ENCODE measurements at places on chromosomes 2 and 18.

DNA sequence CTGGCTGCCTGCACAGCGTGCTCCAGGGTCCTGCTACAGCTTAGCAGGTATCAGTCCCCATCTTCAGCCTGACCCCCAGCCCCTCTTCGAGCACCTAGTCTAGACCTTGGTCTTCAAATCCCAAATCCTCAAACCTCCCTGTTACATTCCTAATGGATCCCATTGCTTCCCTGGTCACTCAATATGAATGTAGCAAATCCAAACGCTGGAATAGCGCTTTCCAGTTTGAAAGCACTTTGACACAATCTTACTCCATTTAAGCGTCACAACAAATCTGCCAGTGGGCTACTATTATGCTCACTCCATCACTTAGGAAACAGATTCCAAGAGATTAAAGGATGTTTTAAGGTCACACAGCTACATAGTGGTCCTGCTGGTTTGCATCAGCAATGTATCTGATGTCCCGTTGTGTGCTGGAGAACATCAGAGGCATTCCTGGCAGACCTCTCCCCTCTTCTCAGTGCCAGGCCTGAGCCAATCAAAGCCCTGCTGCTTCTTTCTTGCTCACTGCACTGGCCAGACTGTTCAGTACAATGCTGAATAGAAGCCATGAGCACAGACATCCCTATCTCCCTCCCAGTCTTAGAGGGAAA, 11.1 kb upstream of the INO80C start:
- no peak for DNase-seq

DNA sequence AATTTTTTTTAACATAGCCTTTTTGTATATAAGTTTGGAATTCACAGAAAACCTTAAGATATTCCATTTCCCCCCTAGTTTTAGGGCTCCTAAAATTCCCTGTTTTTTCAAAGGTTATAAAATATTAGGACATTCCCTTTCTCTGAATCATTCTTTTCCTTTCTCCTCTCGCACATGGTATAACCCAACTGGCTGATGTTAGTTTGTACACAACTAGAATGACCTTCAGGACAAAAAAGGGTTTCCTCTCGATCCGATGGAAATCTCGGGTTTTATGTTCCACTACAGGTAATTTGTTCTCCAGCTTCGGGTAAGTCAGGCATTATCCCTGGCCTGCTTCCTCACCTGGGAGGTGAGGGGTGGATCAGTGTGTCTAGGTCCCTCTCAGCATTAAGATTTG, 215.1 kb downstream of the LDLRAD4 start:
- no peak for DNase-seq

DNA sequence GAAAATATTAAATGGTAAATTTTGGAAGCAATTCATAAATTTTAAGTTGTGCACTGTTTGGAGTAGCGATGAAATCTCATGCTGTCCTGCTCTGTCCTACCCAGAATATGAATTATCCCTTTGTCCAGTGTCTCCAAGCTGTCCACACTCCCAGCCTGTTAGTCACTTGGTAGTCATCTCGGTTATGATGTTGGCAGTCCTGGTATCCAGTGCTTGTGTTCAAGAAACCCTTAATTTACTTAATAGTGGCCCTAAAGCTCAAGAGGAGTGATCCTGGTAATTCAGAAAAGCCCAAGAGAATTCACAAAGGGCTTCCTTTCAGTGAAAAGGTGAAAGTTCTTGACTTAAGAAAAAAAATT, 71.8 kb upstream of the STAM2 start:
- DNase-seq = no peak

GRCh38 chr2:207847807-207848544, 78.3 kb upstream of the FZD5 start:
- no peak for DNase-seq

- no peak for DNase-seq
Observed at GRCh38 chr2:120432976-120433815, 87.3 kb downstream of the INHBB start.

DNA sequence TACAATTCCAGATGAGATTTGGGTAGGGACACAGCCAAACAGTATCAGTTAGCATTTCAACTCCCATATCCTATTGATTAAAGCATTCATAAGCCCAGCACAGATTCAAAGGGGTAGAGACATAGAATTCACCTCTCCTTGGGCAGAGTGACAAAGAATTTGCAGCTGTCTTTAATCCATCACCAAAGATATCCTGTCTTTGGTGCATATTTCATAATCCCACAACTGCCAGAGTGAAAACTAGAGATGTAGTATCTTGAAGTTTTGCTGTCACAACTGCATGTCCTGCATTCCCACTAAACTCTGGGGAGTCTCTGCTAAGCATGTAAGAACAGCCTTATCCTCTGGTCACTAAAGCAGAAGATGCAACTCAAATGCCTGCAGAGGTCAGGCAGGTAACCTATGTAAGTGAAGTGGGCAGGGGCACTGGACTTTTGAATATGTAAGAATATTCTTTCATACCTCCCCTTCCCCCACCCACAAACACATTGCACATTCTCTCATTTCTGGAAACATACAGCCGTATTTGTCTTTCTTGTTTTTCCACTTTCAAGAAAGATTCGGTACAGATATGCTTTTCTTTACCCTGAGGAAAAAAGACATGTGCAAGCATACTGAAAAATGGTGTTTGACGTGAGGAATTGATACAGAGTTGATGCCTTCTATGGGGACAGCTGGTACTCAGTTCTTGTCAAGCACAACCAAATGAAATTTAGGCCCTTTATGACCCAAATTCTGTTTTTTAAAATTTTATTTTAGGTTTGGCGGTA, 283.1 kb downstream of the SP3 start:
- no peak for DNase-seq

GRCh38 chr2:37827911-37828511, 97.1 kb upstream of the RMDN2 start:
- DNase-seq = no peak

- DNase-seq = no peak
Observed at GRCh38 chr2:172856606-172857005, 121.0 kb downstream of the RAPGEF4 start.

DNA sequence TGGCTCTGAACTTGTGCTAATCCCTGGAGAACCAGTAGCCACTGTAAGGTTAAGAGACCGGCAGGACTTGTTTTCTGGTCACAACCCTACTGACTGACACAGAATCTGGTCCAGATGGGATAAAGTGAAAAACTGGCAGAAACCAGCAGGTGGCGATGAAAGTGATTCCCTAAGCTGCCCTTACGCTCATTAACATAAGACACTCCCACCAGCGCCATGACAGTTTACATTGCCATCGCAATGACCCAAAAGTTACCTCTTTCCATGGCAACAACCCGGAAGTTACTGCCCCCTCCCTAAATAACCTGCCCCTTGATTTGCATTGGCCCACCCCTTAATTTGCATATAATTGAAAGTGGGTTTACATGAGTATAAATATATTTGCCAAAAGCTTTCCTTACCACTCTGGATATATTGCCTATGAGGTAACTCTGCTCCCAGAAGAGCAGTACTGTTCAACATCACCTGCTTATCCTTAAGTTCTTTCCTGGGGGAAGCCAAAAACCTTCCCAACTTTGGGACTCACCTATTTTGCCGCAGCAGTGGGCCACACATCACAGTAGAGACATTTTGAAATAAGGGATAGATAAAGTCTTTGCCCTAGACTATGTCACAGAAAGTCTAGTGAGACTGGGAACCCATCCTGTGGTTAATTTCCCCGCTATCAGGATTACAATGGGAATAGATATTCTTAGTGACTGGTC, 35.8 kb upstream of the AFF3 start:
- DNase-seq = no peak

DNA sequence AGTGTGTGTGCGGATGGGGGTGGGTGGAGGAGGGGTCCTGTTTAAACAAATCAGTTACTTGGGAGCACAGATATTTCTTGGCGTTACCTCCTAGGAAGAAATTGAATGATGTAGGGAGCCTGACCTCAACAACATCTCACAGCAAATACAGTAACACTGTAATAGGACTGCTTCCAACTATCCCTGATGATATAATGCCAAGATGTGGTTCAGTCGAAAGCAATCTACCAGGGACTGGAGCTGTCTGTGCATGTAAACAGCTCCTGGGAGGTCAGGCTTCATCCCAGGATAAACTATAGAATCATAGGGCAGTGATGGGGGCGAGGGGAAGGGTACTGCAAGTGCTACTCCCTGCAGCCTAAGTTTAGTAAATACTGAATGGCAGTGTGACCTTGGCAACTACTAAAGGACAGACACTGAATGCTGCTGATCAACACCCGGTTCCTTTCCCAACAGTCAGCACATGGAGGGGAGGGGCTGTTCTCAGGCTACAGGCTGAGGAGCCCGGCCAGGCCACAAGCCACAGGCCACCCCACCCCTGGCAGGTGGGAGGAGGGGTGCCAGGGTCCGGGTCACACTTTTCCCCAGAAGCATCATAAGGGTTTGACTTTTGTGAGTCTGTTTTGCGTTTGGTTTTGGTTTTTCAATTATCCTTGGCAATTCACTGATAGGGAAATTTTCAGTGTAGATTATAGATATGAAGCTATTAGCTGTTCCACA, 85.3 kb upstream of the ZNF397 start:
- no peak for DNase-seq

GRCh38 chr2:179729966-179730365, 131.4 kb downstream of the ZNF385B start:
- DNase-seq = no peak

GRCh38 chr2:105590780-105591660, 153.7 kb upstream of the NCK2 start:
- DNase-seq = no peak

DNA sequence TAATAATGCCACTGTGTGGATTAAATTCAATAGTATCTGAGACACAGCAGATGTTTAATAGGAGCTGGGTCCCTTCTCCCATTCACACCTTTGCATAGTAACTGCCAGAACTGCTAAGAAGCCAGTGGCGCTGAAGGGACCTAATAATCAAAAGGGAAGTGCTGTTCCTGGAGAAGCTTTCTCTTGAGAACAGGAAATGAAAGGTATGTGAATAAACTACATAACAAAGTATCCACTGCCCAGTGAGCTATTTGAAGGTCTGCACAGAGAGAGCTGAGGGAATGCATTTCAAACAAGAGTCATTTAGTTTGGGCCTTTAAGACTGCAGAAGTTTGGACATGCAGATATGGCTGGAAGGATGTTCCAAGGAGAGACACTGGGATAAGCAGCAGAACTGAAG, 56.1 kb upstream of the KIDINS220 start:
- no peak for DNase-seq

GRCh38 chr2:158667586-158667985, 127.5 kb upstream of the DAPL1 start:
- no peak for DNase-seq

DNA sequence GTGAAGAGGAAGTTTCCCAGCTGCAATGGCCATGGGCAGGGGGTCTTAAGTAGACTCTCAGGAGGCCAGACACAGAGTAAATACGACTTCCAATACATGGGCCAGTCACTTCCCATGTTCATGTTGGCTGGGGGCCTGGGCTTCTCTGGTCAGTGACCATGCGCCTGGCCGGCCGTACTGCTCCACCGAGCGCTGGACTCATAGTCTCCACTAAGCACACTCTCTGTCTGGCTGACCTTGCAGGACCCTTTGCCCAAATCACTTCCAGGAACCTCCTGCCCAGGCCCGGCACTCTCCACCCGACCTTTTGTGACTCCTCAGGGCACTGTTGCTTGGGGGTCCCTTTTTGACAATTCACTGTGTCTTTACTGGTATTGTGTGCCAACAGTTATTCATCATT, 69.3 kb downstream of the SOWAHC start:
- no peak for DNase-seq

DNA sequence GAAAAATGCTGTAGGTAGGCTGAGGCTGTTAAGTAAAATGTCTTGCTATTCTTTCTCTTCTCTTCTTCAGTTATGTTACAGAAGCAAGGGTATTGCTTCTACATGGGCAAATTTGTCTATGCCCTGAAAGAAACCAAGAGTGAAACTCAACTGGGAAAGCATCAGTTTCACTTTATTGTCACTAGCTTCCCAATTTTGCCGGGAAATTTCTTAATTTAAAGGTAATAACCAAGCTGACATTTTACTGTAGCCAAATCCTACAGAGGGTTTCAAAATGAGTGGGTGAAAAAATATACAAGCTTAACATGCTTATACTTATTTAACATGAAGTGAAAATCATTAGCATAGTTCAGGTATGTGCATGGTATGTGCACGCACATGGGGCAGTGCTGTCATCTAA, 3.2 kb downstream of the TANK start:
- no peak for DNase-seq

- no peak for DNase-seq
Observed at GRCh38 chr2:40204268-40204667, 247.6 kb downstream of the SLC8A1 start.

DNA sequence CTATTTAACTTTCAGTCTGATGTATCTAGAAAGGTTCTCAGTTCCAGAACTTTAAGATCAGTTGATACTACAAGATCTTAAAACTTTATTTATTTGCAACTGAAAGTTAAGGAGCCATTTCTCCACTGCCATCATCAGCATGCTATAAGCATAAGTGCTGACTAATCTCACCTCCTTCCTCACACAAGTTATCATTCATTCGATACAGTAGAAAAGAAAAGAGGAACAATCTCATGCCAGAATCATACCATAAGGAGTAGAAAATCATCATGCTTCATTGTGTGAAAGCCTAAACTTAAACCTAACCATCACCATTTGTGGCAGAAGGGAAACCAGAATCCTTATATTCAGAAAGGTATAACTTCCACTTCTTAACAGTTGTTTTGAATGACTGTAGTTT, 176.6 kb upstream of the NRXN1 start:
- no peak for DNase-seq

DNA sequence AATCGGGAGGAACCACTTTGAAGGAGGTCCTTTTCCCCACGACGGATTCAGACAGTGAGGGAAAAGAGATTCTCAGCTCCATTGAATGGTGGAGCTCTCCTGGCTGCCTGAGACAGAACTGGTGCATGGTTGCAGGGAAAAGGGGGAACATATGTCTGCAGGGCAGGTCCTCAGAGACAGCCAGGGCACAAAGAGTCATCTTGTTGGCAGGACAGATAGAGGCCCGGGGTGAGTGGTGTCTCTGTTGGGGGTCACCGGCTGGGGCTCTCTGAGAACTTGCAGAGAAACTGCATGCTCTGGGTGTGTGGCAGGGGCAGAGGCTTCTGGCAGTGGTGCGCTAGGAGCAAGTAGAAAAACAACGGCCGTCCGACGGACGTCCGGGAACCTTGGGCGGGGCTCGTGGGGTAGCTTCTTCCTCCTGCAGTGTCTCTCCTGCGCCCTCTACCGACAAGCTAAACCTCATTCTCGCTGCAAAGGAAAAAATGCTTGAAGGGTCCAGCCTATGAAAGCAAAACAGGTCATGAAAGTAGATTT, 94.3 kb downstream of the CDCA7 start:
- peak; percentile 62 for DNase-seq

DNA sequence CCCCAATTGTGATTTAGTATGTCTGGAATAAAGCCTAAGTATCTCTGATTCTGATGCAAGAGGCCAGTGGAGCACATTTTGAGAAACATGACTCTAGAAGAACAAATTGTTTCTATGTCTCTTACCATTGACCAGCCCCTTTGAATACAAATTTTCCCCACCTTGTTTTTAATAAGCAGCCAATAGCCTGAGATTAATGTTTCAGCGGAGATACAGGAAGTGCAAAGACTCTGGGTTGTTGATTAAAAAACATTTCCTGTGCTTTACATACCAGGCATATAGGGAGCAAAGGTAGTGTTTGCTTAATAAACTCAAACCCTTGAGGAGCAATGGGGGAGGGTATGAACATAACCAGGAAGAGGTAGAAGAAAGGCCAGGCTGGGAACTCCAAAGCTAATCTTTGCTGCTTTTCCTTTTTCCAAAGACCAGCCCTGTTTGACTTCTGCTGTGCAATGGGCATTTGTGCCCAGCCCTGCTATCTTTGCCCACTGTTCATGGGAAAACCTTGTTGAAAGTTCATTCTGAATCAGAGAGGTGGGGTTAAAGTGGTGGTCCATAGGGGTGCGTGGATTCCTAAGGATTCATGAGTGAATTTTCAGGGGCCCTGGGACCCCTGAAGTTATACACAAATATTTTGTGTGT, 29.3 kb downstream of the UPP2 start:
- DNase-seq = no peak
